Activated naive CD4-positive, alpha-beta T cell treated with anti-CD3 and anti-CD28 coated beads for 36 hours (primary cell): ENCODE measurements at places on chromosomes 7 and 10. TPM values are rescaled to one million over a fixed set of nuclear protein-coding genes. Genes with fewer than 3 reads are reported as not detected.

LRRTM3 gene
- not detected for total RNA-seq

- no peaks in the 10 kb centered on the region for H3K4me1 ChIP-seq
- H3K36me3 ChIP-seq: no peaks in the 10 kb centered on the region
- no peak overlapping the region for H3K4me3 ChIP-seq
- no peak overlapping the region for H3K27ac ChIP-seq
These were observed 6.6 kb downstream of the LDB3 start for GRCh38 chr10:86674912-86675311.

DNA sequence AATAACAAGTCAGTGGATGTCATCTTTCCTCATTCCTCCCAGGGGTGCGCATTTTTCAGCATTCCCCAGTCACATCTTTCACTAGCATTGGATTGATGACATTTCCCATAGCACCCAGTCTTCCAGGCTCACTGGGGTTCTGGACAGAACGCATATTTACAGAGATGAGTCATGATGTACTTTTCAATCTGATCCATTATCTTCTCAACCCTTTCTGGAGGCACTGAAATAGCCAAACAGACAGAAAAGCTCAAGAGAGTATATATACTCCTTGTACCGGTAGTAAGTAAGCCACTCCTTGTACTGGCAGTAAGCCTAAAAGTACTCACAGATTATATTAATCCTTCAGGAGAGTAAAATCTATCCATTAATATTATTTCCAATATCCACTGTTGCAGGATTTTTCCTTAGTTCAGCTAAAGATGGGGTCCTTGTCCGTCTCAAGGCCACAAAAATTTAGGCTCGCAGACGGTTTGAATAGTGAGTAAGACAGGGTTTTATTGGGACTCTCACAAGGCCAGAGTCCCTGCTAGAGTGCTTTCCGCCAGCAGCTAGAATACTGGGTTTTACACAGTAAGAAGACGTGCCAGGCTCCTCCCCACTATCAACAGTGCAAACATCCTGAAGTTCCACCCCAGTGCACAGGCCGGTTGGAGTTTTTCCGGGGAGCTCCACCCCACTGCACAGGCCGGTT lies 60.8 kb downstream of the MDH2 start:
- no peak for DNase-seq
- no peaks in the 10 kb centered on the region for H3K36me3 ChIP-seq
- H3K27me3 ChIP-seq: no peaks in the 10 kb centered on the region
- H3K4me1 ChIP-seq: peaks cover 2% of the 10 kb centered on the region
- H3K27ac ChIP-seq: no peak overlapping the region
- no peak overlapping the region for H3K4me3 ChIP-seq

GRCh38 chr7:14446829-14447228 lies 455.7 kb downstream of the DGKB start:
- no peak overlapping the region for H3K27ac ChIP-seq
- no peak overlapping the region for H3K4me3 ChIP-seq
- peak; percentile 18 for DNase-seq
- no peaks in the 10 kb centered on the region for H3K27me3 ChIP-seq
- no peaks in the 10 kb centered on the region for H3K36me3 ChIP-seq
